Adipose tissue (tissue), 3 donors: ENCODE measurements at places on chromosomes 16 and 17. TPM values are rescaled to one million over a fixed set of nuclear protein-coding genes. Genes with fewer than 3 reads are reported as not detected.

ZNF688 gene
- polyA plus RNA-seq: 21.9 TPM

CALB2 gene
- polyA plus RNA-seq: 40.5 TPM

MYH8 gene
- not detected for polyA plus RNA-seq

TNFRSF13B gene
- polyA plus RNA-seq: 0.14 TPM

TLCD3B gene
- 0.10 TPM for polyA plus RNA-seq

ATAD5 gene
- polyA plus RNA-seq: 0.25 TPM

ABAT gene
- 18.6 TPM for polyA plus RNA-seq

CCL13 gene
- 9.2 TPM for polyA plus RNA-seq

MYL4 gene
- 2.0 TPM for polyA plus RNA-seq

GFAP gene
- polyA plus RNA-seq: 3.4 TPM

TMC6 gene
- 55.2 TPM for polyA plus RNA-seq

SLFN12 gene
- 4.4 TPM for polyA plus RNA-seq

C16orf46 gene
- polyA plus RNA-seq: 0.46 TPM

APOH gene
- polyA plus RNA-seq: 6.4 TPM

PRAC1 gene
- not detected for polyA plus RNA-seq

SOX8 gene
- 0.90 TPM for polyA plus RNA-seq

WFIKKN2 gene
- polyA plus RNA-seq: 0.11 TPM

TBC1D3I gene
- polyA plus RNA-seq: 0.66 TPM

PLA2G10 gene
- 1.0 TPM for polyA plus RNA-seq

CYB5D1 gene
- polyA plus RNA-seq: 11.2 TPM

CTRB2 gene
- polyA plus RNA-seq: 31,205 TPM

CARD14 gene
- not detected for polyA plus RNA-seq

BICDL2 gene
- polyA plus RNA-seq: 77.9 TPM

WNT9B gene
- polyA plus RNA-seq: 0.34 TPM

NPIPA2 gene
- polyA plus RNA-seq: 1.8 TPM

DECR2 gene
- polyA plus RNA-seq: 20.2 TPM

TBC1D3 gene
- polyA plus RNA-seq: not detected

SOX15 gene
- 2.7 TPM for polyA plus RNA-seq

HOXB13 gene
- polyA plus RNA-seq: not detected

KRTAP17-1 gene
- polyA plus RNA-seq: not detected

ATP2A3 gene
- 13.6 TPM for polyA plus RNA-seq
